Activated CD4-positive, alpha-beta T cell treated with anti-CD3 and anti-CD28 coated beads, Interleukin-2, amount 50 U/mL, for 24 hours (primary cell): ENCODE measurements at places on chromosomes 6 and 20.

- no peak for DNase-seq
These were observed 88.1 kb downstream of the TNFRSF21 start for GRCh38 chr6:47221565-47221964.

- no peak for DNase-seq
These were observed 1128.7 kb upstream of the ADGRB3 start for GRCh38 chr6:67506352-67506751.

- DNase-seq, result no peak
These were observed 33.2 kb upstream of the PAQR8 start for GRCh38 chr6:52328729-52329128.

DNA sequence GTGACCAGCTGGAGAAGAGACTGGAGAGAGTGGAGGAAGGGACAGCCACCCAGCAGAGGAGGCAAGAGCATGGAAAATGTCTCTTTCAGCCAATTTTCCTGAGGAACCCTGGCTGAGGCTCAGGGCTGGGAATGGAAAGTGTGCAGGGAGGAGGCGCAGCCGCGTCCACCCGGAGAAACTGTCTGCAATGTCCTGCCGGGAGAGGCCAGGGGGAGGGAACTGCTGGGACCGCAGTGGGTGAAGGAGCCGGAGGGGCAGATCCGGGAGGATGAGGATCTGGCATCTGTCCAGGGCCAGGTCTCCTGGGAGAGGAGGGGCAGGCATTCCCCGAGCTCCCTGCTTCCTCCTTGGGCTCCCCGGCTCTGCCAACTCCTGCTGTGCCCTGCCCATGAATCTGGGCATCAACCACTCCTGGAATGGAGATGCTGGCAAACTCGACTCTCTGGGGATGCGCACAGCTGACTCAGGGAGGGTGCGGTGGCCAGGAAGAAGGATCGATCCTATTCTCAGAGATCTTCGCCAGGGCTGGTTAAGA lies 17.4 kb upstream of the HM13 start:
- no peak for DNase-seq

GRCh38 chr6:57256541-57256940 lies 34.4 kb upstream of the RAB23 start:
- DNase-seq, result no peak

DNA sequence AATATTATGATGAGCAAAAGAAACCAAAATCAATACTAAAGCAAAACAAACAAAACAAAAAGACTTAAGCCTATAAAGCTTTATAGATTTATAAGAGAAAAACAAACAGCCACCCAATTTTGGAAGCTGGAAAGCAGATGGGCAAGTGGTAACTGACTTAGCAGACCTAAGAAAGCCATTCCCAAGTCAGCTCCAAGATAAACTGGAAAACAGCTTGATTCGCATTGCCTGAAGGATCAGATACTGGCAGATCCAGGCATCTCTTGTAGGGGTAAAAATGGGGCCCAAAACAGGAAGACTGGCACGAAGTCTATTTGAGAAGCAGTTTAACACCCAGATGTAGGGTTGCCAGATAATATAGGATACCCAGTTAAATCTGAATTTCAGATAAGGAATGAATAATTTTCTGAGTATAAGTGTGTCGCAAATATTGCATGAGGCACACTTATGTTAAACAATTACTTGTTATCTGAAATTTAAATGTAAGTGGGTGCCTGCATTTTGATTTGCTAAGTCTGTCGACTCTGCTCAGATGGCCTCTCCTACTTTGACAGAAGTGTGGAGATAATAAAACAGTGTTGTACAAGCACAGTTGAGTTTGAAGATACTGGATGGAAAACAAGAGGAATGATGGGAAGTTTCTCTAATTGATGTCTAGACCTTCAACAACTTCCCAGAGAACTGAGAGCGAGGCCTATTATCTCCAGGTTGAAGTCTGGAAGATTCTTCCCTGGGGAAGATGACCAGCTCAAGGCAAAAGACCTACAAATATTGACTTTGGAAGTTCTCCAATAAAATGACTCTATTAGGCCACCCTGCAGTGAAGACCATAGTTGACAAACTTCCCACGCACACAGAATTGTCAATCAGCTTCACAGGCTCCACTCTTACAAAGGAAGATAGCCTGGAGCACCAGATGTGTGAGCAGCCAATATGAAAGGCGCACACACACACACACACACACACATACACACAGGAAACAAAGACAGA lies 113.4 kb downstream of the FAM50B start:
- no peak for DNase-seq

GRCh38 chr6:2545383-2546038 lies 205.2 kb downstream of the MYLK4 start:
- DNase-seq, result no peak
